ENCODE measurements at places on chromosomes 2 and 18.

GRCh38 chr2:189440644-189440946, 679 bp upstream of the WDR75 start:
- no peak for DNase-seq

- DNase-seq, result peak; percentile 69
Measured at GRCh38 chr2:212539072-212539880, 674 bp upstream of the ERBB4 start.

DNA sequence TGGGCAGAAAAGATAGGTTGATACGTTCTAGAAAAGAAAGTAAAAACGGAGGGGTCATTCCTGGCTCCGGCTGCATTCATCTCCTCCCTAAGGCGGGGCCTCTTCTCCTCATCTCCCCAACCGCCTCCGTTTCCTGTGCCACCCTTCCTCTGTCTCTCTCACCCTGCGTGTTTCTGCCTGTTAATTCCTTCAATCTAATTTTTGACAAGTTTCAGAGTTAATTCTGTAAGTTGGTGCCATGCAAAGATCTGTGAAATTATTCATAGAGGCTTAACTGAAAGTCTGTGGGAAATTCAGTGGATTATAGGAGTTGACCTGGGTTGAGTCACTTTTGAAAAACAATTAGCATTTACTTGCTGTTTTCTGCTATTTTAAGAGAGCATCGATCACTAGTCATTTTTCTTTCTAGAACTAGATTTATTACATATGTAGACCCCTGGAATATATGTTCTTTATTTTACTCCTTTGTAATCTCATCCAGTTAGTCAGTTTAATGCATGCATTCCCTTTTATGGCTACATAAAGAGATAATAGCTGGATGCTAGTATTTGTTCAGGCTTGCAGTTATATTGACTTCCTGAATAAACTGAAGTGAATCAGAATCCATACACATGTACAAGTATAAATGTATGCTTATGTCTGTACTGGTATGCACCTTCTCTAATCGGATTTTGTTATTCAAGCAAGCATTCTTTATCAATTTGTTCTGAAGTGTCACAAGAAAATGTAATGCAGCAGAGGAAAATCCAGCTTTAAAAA, 91.1 kb downstream of the EML6 start:
- no peak for DNase-seq

GRCh38 chr18:52716973-52717372, 377.0 kb downstream of the DCC start:
- peak; percentile 80 for DNase-seq

DNA sequence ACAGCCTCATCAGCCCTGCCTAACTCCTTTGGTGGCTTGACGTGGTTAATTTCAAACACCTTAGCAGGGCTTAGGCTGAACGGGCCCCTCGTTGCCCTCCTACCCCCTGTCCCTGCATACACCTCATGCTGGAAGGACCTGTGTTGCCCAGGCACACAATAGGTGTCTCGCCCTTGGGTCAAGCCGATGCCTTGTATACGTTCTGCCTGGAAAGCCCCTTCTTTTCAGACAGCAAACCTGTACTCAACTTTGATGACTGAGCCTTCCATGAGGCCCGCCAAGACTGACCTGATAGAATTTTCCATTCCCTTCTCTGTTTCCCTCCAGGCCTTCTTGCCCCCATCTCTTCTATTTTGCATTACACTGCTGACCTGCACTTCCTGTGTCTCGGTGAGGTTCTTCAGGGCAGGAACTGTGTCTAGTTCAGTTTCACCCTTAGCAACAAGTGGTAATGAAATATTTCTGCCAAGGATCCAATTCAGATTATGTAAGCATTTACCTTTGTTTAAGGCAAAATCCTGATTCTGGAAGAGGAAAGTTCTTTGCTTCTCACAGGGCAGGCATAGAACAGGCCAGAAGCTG, 7.9 kb downstream of the GREB1 start:
- no peak for DNase-seq

DNA sequence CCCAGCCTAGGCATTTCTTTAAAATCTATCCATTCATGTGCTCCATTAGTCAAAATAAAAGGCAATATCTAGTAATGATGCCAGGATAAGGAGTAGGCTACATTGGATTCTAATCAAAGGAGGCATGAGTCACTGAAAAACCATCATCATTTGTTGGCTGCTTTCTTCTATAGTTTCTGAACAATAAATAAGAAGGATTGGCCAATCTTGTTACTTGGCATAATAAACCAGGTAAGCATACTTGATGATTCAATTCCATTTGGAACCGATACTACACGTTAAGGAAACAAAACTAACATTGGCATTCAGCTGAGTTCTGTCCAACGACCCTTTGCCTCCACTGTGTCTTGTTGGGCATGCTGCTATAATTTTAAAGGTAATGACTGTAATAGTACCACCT, 27.2 kb downstream of the ATP8B1 start:
- no peak for DNase-seq

DNA sequence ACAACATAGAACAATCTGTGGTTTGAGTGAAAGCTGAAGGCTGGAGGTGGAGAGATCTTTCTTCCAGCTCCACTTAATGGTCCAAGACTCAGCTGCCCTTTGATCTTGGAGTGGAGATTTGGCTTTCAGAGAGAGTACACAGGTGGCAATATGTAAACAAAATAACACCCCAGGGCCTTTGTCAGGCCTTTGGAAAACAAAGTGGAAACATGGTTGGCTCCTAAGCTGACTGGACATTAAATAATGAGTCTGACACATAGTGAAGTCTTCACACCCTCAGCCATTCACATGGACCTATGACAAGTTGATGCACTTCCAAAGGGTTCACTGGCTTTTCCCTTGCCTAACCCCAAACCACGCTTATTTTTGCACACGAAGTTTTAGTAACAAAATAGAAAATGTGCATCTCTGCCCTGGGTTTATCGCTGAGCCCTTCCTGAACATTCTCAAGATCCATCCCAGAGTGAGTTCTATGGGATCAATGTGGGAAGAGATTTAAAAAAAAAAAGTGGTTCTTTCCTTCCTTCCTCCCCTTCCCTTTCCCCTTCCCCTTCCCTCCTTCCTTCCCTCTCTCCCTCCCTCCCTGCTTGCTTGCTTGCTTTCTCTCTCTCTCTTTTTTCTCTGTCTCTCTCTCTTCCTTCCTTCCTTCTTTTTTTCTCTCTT, 201.3 kb upstream of the NT5C1B start:
- DNase-seq, result no peak

DNA sequence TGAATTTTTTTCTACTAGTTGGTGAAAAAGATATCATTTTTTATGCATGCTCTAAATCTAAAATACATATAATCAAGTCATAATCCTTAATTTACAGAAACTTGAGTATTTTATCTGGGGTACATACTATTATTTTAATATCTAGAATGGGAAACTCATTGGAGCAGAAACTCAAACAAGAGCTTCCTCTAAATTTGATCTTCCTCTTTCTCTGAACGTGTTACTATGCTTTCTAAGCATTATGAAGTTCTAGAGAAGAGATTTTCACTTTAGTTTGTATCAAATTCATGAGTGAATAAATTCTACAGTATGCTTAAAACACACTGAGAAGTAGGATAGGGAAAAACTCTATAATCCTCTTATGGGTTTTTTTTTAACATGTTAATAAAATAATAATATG, 20.6 kb upstream of the SLC38A11 start:
- DNase-seq, result no peak

DNA sequence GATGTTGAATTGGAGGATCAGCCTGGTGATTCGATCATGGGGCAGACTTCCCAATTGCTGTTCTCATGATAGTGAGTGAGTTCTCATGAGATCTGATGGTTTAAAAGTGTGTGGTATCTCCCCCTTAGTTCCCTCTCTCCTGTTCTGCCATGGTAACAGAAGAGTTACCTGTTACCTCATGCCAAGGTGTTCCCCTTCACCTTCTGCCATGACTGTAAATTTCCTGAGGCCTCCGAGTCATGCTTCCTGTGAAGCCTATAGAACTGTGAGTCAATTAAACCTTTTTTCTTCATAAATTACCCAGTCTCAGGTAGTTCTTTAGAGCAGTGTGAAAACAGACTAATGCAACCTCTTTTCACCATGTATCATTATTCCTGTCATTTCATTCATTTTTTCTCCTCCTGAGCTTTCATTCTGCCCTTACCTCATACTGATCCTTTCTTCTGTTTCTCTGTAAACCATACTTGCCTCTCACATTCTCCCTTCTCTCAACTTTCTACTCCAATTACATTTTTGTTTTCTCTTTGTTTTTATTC, 22.0 kb downstream of the STARD6 start:
- no peak for DNase-seq

DNA sequence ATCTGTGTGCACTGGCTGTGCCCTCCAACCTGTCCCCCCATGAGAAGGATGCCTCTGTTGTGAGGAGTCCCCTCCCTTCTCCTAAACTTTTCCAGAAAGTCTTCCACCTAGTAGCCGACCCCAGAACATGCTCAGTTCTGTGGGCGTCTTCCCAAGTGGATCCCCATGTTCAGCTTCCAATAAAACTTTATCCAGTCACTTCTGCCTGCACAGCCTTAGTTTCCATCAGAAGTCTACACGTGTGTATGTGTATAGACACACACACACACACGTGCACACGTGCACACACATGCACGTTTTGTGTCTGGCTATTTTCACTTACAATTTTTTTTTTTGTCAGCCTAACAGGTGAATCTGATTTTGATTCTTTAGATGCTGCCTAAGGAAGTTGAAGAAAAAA, 115.1 kb downstream of the RTP5 start:
- no peak for DNase-seq

DNA sequence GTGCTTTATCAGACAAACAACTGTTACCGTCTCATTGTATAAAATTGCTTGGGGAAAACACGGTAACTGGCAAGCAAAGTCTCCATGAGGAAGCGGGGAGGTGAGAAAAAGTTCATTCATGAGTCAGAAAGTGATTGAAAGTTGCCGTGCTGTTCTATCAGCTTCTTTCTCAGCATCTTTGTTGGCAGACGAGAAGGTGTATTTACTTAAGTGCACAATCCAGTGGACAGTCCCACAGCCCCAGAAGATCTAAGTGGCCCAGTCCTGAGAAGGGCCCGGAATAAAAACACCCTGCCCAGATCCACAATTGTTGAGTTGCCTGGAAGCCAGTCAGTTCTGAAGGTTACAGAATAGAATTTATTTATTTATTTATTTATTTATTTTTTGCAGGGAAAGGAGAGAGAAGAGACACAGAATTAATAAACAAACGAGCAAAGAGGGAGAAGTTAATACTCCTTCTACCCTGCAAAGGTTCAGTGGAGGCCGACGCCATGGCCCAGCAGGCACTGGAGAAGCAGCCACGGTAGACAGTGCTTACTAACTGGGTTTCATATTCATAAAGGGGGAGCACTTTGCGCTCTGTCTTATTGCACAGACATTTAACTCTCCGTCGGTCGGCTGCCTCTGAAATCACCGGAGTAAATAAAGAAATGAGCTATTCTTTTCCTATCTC, 676.0 kb upstream of the SALL3 start:
- DNase-seq, result no peak

DNA sequence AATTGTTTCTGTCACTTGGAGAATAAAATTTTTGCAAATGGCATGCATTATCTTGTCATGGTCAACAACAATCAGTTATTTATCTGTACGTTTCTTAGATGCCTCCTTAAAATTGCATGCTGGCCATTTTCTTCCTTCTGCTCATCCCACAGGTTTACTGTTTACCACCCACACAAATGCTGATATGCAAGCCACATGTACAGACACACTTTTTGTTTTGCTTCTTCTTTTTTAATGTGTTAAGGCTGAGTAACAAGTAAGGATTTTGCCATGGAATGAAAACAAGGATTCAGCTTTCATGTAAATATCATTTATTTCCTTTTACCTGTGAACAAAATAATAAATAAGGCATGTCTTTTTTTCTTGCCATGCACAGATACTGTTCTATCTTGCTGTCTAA, 1077.1 kb upstream of the ZEB2 start:
- no peak for DNase-seq

GRCh38 chr18:3368193-3368592, 81.8 kb upstream of the TGIF1 start:
- no peak for DNase-seq

DNA sequence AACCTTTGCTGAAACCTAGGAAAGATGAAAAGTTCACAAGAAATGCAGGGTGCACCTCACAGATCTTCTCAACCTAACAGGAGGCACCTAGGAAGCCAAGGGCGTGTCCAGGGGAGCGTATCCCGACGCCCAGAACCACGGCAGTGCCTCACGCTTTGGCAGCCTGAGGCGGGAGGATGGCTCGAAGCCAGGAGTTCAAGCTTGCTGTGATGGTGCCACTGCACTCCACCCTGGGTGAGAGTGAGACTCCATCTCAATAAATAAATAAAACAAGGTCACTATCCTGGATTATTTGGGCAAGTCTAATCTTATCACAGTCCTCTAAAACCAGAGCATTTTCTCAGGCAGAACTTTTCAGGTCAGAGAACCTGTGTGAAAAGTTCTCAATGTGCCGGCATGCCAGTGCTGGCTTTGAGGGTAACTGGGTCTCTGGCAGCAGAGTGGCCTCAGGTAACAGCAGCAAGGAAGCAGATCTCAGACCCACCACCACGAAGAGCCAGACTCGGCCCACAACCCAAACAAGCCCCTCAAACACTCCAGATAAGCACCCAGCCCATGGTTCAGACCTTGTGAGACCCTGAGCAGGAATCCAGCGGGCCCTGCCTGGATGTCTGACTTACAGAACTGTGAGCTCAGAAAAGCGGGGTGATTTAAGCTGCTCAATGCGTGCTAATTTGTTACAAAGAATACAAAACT, 11.7 kb downstream of the HSBP1L1 start:
- no peak for DNase-seq

DNA sequence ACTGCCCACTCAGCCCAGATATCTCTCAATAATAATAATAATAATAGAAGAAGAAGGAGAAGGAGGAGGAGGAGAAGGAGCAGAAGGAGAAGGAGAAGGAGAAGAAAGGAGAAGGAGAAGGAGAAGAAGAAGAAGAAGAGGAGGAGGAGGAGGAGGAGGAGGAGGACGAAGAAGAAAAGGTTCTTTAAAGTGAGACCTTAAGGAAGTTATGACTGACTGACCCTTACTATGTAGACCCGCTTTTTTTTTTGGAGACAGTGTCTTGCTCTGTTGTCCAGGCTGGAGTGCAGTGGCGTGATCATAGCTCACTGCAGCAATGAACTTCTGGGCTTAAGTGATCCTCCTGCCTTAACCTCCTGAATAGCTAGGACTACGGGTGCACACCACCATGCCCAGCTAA, 88.9 kb upstream of the RFX8 start:
- DNase-seq, result no peak

- no peak for DNase-seq
Measured at GRCh38 chr2:76825140-76825970, 696.8 kb downstream of the LRRTM4 start.

DNA sequence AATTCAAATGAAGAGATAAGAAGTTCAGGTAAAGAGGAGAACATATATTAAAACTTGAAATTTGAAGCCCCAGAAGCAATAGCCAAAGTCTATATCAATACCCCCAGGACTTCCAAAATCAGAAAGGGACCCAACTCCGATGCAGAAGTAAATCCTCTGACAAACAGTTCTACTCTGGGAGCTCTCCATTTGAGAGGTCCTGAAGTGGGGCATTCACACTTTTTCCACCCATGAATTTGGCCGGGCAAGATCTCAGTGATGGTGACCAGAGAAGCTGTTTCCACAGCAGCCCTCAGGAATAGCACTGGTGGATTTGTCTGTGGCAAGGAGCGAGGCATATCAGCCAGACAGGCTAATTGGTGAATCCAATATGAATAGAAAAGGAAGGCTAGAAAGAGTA, 313.6 kb upstream of the MC4R start:
- no peak for DNase-seq

- DNase-seq, result peak; percentile 9
Measured at GRCh38 chr18:73748731-73749130, 398.9 kb downstream of the FBXO15 start.
